ENCODE measurements at places on chromosomes 6 and 20.

DNA sequence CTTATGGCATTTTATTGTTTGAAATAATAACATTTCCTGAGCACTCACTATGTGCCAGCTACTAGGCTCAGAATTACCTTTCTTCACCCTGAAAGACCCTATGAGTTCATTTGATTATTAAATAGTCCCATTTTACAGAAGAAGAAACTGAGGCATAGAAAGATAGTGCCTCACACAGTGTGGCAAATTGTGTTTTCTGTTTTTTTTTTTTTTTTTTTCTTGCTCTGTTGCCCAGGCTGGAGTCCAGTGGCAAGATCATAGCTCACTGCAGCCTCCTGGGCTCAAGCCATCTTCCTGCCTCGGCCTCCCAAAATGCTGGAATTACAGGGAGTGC lies 59.7 kb upstream of the PTPN1 start:
- DNase-seq, result no peak

DNA sequence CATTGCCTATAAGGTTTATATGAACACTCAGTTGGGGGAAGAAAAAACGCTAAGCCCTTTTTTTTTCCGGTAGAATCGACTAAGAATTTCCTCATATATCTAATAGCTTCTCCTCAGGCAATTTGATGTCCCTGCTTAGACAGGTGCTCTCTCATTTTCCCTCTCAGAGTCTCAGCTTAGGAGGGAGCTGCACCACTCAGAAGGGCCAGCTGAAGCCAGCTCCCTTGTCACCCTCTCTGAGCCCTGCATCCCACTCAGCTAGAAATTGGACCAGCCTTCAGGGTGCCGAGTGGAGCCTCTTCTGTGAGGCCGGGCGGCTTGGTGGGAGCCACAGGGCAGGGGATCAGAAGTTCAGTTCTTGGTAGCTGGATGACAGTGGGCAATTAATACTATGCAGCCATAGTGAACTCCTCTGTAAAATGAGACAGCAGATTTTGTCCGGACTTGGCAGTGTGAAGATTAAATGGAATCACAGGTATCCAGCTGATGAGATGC lies 368.5 kb downstream of the MAFB start:
- DNase-seq, result no peak

- no peak for DNase-seq
These were observed 329.1 kb downstream of the LAMA2 start for GRCh38 chr6:129212081-129212480.

DNA sequence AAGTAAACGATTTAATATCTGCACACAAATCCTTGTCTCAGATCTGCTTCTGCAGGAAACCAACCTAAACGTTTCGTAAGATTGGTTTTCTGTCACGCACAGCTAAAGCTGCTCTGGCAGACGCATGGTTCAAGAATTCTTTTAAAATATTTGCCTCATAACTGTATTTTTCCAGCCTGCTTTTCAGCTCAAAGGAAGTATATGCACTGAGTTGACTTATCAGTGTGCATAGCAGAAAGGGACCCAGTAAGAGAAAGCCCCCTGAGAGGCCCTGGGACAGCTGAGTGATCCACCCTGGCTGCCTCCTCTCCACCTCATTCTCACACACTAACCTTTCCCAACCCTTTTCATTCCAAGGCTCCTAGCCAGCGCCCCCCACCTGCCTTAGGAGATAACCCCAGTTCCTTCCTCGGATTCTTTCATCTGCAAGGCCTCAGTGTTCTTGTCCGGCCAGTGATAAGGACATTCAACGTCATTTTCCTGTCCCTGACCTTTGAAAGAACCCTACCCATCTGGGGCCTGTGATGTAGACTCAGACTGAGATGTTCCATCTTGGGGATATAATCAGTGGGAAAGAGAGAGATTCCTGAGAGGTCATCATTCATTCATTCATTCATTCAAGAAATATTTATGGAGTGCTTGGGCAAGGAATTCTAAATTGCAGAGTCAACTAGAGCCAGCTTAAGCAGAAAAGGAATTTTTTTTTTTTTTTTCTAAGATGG lies 22.4 kb upstream of the SLC9A8 start:
- no peak for DNase-seq

GRCh38 chr6:168408504-168409136 lies 32.4 kb upstream of the SMOC2 start:
- no peak for DNase-seq

DNA sequence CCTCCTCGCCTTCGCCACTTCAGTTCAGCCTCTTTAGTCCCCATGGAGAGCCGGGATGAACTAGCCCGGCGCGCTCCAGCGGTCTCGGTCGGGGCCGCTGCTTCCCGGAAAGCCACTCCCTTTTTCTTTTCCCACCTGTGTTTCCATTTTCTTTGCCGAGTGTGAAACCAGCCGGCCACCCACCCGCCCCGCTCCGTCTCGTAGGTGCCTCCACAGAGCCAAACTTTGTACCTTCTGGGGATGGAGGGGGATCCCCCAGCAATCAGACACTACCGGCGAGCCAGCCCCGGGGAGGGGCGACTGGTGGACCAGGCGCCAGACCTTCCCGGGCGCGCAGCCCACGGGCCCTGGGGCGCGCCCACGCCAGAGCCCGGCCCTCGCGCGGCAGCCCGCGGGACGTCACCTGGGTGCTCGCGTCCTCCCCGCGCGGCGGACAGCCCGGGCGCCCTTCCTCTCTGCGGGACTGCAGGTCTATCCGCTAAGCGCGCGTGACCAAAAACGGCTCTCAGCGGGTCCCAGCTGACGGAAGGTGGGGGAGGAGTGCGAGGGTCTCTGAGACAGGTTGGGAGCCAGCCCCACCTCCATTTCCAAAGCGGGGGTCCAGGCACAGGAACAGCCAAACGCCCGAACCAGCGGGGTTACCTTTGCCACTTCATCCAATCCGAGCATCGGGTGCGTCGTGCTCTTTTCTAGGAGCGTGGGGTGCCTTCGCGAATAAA lies at the start of gene MCHR2:
Gene MCHR2 (minus strand): TSS at position 691 of the 719 bp plus-strand sequence. CDS start 38,076 bp downstream, outside the sequence.
- no peak for DNase-seq

DNA sequence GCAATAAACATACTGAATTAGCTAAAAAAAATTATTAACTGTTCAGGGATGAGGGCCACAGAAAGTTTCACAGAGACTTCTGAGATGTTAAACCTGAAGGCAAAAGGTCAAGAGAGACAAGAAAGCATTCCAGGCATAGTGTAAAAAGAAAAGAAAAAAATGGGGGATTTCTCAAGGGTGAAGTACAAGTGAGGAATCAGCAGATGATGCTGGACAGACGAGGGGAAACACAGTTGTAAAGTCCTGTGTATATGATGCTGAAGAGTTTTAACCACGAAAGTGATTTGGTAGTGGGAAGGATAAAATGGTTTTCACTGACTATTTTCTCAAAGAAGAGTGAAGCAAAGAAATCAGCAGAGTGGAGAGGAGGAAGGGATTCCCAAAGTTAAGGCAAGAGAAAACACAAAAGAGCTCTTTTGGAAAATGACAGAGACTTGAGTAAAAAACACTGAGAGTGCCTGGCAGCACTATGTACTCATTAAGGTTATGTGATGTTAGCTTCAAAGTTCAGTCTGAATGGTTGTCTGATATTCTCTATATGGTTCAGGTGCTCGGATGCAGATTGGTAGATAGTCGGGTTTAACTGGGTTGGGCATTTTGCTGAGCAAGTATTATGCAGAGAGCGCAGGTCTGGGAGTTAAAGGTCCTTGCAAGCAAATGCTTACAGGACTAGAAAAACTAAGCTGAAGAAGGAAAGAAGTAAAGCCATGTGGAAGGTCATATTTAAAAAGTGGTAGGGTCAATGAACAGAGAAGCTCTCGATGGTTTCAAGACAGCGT lies 16.4 kb downstream of the RAB23 start:
- no peak for DNase-seq

GRCh38 chr6:126195625-126196236 lies 144.2 kb upstream of the CENPW start:
- DNase-seq, result no peak

DNA sequence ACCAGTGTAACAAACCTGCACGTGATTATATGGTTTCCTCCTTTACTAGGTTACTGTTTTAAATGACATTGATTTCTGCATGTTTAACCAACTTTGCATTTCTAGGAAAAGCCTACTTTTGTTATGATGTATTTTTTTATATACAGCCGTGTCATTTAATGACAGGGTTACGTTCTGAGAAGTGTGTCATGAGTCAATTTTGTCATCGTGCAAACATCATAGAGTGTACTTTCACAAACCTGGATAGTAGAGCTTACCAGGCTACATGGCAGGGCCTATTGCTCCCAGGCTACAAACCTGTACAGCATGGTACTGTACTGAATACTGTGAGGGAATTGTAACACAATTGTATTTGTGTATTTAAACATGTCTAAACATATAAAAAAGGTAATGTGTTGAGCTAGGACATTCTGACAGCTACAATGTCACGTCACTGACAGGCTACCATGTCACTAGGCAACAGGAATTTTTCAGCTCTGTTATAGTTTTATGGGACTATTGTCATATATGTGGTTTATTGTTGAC lies 205.3 kb downstream of the PRL start:
- DNase-seq, result no peak

DNA sequence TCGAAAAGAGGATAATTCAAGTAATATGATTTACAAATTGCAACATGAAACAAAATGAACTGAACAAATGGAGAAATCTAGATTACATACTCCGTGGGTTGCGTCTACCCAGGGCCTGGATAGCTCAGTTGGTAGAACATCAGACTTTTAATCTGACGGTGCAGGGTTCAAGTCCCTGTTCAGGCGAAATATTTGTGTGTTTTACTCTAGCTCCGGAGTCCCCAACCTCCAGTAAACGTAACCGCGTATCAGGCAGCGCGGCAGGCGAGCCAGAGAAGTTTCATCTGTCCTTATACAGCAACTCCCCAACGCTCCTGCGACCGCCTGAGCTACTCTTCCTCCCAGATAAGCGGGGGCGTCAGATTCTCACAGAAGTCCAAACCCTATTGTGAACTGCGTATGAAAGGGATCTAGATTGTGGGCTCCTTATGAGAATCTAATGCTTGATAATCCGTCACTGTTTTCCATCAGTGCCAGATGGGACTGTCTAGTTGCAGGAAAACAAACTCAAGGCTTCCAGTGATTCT lies 176.1 kb downstream of the TRIM27 start:
- DNase-seq, result no peak

DNA sequence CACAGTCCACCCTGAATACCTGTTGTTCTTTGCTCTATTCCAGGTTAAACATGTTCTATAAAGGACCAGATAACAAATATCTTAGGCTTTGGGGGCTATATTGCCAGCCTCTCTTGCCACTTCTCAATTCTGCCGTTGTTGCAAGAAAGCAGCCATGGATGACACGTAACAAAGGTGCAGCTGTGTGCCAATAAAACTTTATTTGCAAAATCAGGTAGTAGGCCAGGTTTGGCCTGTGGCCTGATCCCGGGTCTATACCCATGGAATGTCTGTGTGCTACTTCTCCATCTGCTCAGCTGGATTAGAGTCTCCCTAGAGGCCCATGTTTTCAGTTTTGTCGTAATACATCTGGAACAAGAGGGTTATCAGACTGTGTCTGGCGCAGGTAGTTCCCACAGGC lies 175.3 kb upstream of the KCNG1 start:
- DNase-seq, result no peak

DNA sequence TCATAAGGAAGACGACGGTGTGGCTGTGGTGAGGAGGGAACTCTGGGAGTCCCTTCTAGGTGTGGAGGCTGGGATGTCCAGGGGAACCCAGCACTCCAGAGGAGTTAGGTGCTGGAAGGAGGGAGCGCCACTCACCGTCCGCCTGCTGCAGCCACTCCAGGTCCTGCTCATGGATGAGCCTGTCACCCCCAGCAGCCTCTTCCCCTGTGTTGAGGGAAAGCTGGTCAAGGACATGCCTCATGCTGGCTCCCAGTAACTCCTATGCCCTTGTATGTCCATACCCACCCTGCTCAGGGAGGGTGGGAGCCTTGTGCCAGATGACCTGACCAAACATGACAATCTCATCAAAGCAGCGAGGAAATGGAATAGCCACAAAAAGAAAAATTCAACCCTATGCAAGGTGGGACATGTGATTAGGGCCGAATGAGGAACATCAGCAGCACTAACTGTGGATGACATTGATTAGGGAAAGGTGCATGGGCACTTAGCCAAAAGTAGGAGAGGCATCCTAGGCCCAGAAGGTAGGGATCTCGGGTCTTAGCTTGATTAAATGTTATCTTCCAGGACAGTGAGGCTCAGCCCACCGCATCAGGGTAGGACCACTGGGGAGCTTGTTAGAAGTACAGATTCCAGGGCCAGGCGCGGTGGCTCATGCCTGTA lies 3.0 kb downstream of the DNPH1 start:
- DNase-seq, result no peak

- DNase-seq, result no peak
These were observed 96.6 kb upstream of the AKIRIN2 start for GRCh38 chr6:87798393-87799278.

DNA sequence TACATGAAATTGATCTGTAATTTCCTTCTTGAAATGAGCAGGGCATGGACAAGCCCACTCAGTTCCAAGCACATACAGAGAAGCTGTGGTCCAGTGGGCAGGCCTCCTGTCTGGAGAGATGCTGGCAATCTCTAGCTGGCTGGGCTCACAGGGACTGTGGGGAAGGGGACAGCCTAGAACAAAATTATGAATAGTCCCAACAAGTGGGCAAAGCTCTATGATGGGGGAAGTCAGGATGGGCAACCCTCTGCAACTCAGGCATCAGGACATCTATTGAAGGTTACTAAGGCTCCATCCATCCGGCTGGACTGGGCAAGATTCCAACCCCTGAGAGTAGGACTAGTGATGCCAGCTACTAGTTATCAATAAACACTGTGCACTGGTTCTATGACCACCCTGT lies 40.9 kb downstream of the TRERF1 start:
- DNase-seq, result no peak

- no peak for DNase-seq
These were observed 501.5 kb upstream of the FLRT3 start for GRCh38 chr20:14838663-14839628.

- no peak for DNase-seq
These were observed 616 bp downstream of the TUBB start for GRCh38 chr6:30720738-30721197.

- no peak for DNase-seq
These were observed 23.3 kb downstream of the TMC2 start for GRCh38 chr20:2559651-2560050.

DNA sequence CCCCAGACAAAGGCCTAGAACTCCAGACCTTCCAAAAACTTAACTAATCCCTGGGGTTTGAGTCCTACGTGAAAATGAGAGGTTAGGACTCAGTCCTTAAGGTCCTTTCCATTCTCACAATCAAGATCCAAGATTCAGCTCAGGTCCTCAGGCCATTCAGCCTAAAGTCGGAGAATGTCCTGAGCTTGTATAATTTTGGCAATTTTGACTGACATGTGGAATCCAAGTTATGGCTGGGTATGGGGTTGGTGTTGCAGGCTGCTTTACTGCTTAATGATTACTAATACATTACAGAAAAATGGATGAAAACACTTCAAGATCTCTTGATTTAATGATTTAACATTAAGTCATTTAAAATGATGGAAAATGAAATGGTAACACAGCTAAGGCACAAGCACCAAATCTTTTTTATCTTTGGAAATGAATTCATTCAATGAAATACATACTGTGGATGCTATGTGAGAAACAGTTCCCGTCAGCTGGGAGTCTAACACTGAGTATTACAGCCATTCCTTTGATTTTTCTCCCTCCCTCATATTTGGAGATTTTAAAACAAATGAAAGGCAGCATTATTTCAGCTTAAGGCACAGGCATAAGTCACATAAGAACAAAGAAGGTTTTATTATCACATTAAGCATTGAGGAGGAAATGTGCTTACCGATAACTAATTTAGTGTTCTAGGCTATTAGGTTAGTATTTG lies 1.3 kb downstream of the ARHGAP18 start:
- DNase-seq, result no peak

GRCh38 chr6:150144294-150144868 lies 1.5 kb downstream of the PPP1R14C start:
- DNase-seq, result no peak

- DNase-seq, result no peak
These were observed 94.3 kb downstream of the PAK5 start for GRCh38 chr20:9744551-9744950.
